ENCODE measurements at places on chromosomes 3 and 15. TPM values are rescaled to one million over a fixed set of nuclear protein-coding genes. Genes with fewer than 3 reads are reported as not detected.
A peak's percentile ranks its signal among the peaks of the same experiment; 100 is the strongest.

- no peak for DNase-seq
Measured at GRCh38 chr3:89699229-89699628, 591.8 kb downstream of the EPHA3 start.

DNA sequence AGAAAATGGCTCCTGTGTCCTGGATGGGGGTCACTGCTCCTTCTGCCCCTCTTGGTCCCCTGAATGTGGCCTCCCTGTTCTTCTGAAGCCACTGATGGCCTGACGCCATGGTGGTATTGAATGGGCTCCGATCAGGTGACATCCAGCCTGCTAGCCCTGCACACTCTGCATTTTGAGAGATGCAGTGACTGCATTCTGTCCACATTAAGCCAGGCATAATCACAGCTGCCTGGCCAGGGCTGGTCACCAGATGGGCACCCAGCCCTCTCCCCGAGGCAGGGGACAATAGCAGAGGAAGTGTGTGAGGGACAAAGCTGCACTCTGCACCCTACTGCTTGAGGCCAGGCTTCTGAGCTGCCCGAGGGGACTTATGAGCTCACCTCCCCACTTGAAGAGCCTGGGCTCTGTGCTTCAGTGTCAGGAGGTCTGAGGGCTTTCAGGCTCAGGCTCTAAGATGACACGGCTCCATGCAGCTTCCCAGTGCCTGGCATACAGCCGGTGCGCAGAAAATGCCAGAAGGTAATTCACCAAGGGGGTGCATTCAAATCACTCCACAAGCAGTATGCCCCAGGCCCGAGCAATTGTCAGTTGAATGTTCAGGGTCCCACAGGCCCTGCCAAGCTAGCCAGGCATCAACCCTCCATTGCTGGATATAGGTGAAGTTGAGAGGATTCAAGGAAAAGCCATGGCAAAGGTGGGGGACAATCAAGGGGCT is 56.8 kb downstream of the WNT7A start:
- no peak for DNase-seq

- no peak for DNase-seq
Measured at GRCh38 chr15:89630974-89631901, 24.0 kb downstream of the KIF7 start.

- no peak for DNase-seq
Measured at GRCh38 chr3:151351648-151352047, 22.3 kb upstream of the P2RY13 start.

GRCh38 chr3:72891053-72891855 is 3.4 kb downstream of the GXYLT2 start:
- DNase-seq: no peak

GRCh38 chr3:129026728-129027543 is 25.8 kb downstream of the EFCC1 start:
- peak; percentile 95 for DNase-seq

GRCh38 chr3:66320390-66320789 is 99.6 kb downstream of the SLC25A26 start:
- DNase-seq: no peak

DNA sequence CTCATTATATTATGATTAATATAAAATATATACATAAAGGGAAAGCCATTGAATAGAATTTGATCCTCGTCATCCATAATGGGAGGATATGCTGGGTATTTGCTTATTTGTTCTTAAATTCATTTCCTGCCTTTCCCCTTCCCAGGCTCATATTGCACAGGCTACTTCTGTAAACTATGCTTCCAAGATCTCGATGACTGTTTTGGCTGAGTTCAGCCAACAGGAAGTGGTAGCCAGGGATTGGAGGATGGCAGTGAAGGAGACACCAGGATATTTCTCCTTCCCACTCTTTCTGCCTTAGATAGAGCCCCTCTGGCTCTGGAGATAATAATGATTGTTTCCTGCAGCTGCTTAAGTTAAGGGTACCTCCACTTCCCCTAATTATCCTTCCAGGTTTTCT is 44.3 kb upstream of the DYNC1LI1 start:
- no peak for DNase-seq

DNA sequence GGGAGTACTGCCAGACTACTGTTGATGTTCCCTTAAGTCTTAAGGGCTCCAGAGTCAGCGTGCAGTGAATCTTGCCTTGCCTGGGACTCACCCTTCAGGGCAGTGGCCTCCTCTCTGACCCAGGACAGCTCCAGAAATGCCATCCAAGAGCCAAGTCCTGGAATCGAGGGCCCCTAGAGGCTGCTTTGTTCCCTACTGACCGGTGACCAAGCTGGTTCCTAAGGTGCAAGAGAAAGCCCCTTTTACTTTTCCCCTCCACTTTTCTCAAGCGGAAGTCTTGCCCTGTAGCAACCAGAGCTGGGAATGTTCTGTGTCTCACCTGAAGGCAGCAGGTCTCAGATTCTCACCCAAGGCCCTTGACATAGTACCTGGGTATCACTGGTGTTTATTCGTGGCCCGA is 238.0 kb downstream of the DOCK3 start:
- DNase-seq: no peak

DNA sequence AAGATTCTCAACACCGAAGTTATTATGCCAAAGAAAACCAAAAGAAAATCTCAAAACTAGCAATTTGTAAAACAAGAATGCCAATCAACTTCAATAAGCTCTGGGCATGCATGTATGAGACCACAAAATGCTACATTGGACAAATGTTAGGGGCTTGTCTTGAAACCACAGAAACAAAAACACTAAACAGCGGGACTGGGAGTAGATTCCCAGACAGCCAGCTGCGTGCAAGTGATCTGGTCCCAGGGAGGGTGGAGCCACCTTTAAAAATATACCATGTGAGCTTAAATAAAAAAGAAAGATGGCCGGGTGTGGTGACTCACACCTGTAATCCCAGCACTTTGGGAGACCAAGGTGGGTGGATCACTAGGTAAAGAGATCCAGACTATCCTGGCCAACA is 163.6 kb upstream of the PRICKLE2 start:
- DNase-seq: no peak

DNA sequence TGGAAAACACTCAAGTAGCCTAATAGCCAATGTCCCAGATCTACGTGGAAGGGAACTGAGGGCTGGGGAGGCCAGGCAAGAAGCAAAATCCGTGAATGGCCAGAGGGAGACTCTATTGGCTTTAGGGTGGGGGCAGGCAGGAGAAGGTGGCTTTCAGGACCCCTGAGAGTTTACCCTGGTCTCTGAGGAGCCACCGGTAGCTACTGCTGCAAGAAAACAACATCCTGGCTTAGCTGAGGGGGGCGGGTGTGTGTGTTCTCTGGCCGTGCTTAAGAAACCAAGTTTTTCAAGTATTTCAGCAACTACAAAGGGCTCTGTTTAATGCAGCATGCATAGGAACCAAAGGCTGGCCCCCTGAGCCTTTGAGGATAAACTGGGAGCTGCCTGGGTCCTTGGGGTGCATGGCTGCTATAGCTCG is 47.6 kb upstream of the TRPM1 start:
- no peak for DNase-seq

- DNase-seq: no peak
Measured at GRCh38 chr3:30676424-30677346, 70.3 kb downstream of the TGFBR2 start.

DNA sequence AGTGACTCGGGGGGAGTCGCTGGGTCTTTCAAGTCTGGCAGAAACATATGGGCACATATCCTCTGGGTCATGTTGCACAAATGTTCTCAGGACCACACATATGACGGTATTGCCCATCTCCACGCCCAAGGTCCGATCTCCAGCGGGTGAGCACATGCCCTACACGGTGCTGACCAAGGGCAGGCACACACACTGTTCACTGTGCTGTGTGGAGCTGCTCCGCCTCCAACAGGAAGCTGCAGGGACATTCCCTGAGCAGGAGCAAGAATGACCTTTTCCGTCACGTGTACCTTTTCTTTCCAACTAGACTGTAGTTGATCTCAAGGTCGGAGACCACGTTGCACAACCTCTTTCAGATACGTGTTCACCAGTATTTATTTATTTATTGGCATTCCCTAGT is 41.7 kb upstream of the B3GNT5 start:
- DNase-seq: no peak

- DNase-seq: no peak
Measured at GRCh38 chr3:8837162-8837561, 67.7 kb upstream of the OXTR start.

DNA sequence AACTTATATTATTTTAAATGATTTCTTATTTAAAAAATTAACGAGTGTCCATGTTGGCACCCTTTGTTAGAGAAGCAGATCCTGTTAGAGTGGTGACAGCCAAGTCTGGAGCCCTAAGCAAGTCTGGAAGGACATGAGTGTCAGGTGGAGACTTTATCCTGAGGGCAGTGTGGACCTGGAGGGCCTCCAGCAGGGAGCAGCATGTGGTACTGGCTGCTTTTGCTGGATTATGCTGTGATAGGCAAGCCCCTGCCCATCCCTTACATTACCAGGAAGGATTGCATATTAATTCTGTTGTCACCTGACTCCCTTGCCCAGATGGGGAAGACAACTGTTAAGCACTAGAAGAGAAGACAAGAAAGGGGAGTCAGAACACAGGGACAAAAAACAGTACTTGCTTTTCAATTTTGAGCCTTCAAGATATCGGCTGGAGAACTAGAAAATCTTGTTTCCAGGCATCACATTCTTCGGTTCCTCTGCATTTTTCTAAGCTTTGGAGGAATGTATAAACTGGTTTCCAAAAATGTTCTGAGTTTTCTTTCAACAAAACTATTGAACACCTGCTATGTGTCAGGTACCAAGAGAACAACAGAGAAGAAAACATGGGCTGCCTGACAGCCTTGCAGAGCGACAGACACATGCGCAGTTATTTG is 22.7 kb downstream of the ZNF860 start:
- no peak for DNase-seq

- no peak for DNase-seq
Measured at GRCh38 chr3:110166791-110167190, 829.4 kb upstream of the DPPA4 start.

GRCh38 chr3:107283948-107284347 is 93.3 kb upstream of the CCDC54 start:
- no peak for DNase-seq

GRCh38 chr3:153439780-153440179 is 277.8 kb downstream of the RAP2B start:
- no peak for DNase-seq

- no peak for DNase-seq
Measured at GRCh38 chr3:122167630-122168029, 15.8 kb upstream of the CASR start.

GRCh38 chr3:77915336-77915735 is 875.4 kb downstream of the ROBO2 start:
- no peak for DNase-seq

- no peak for DNase-seq
Measured at GRCh38 chr15:78093242-78094020, 1.1 kb downstream of the SH2D7 start.

- DNase-seq: no peak
Measured at GRCh38 chr3:14329116-14329830, 73.1 kb upstream of the SLC6A6 start.

DNA sequence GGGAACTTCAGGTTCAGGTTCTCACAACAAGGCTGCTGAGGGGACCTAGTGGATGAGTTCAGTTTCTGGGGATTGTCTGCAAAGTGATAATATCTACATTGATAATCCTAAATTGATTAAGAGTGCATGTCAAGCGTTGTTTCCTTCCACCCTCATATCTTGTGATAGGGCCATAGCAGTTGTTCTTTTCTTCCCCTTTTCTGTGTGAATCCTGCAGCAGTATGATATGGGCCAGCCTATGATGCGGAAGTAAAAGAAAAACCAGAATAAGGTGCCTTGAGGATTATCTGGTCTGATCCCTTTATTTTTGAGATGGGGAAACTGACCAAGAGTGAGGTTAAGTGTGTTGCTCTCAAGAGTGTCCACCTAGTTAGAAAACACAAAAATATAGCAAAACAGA is 86.2 kb downstream of the MITF start:
- DNase-seq: no peak

- DNase-seq: no peak
Measured at GRCh38 chr3:6526861-6527260, 334.1 kb upstream of the GRM7 start.

- DNase-seq: no peak
Measured at GRCh38 chr3:44762170-44762677, 630 bp downstream of the KIF15 start.

DNA sequence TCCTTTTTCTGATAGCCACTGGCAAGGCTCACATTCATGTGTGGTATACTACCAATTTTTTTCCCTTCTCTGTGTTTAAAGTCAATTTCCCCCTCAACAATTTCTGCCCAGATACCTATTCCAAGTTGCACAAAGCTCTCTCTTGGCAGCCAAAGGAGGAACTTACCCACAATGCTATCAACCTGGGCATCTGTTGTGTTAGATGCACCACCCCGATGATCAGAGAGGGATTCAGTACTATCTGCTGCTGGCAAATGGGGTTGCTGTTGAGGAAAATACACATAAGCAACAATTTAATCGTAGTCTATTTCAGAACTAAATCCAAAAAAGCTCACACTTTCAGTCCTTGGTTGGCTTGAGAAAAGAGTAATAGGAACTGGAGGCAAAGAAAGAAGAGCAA is 46.1 kb downstream of the AAGAB start:
- DNase-seq: no peak

The ZBTB47 gene
- 1.1 TPM for total RNA-seq

The SETD5 gene
- 149 TPM for total RNA-seq

The CYP19A1 gene
- total RNA-seq: not detected

The GTPBP8 gene
- 26.5 TPM for total RNA-seq

The LMOD3 gene
- total RNA-seq: not detected

The MESP2 gene
- not detected for total RNA-seq

The USP4 gene
- total RNA-seq: 90.0 TPM

The VWA5B2 gene
- 0.25 TPM for total RNA-seq

The HEG1 gene
- 49.1 TPM for total RNA-seq

The PAK6 gene
- total RNA-seq: 0.91 TPM

The HGD gene
- total RNA-seq: 1.7 TPM

The APBA2 gene
- total RNA-seq: 65.1 TPM

The TMEM42 gene
- 17.2 TPM for total RNA-seq

The GOLGA8R gene
- 28.2 TPM for total RNA-seq

All from activated naive CD8-positive, alpha-beta T cell treated with anti-CD3 and anti-CD28 coated beads, Interleukin-2, amount 10 ng/mL, durations not matched to agents 7 days and 5 days (primary cell).